SW 1271 (cell line): ENCODE measurements at places on chromosomes 7 and 10.

- no peak for DNase-seq
Observed at GRCh38 chr10:72858067-72858466, 35.5 kb upstream of the OIT3 start.

DNA sequence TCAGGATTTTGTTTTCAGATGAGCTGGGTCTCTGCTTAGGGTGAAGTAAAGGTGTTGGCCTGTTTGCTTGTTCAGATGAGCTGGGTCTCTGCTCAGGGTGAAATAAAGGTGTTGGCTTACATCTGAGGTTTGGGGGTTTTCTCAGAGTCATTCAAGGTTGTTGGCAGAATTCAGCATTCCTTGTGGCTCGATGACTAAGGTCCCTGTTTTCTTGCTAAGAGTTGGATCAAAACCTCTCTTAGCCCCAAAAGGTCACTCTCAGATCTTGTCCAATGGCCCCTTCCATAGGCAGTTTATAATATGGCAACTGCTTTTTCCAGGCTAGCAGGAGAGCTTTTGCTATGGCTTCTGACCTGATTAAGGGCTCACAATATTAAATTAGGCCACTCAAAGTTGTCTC lies 106.6 kb downstream of the ADAM22 start:
- DNase-seq: no peak

- no peak for DNase-seq
Observed at GRCh38 chr7:134599371-134599770, 47.3 kb upstream of the BPGM start.

GRCh38 chr7:44050915-44051560 lies 6.5 kb downstream of the DBNL start:
- no peak for DNase-seq

DNA sequence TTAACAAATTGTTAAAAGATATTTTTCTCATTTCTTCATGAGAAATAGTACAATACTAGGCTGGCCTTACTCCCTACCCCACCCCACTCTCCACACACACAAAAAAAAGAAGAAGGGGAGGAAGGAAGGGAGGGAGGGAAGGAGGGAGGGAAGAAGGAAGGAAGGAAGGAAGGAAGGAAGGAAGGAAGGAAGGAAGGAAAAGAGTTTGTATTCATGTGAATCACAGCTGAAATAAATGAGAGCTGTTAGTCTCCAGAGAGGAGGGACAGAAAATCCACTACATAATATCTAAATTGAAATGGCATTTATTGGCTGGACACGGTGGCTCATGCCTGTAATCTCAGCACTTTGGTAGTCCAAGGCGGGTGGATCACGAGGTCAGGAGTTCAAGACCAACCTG lies 57.8 kb downstream of the SEMA3A start:
- no peak for DNase-seq

DNA sequence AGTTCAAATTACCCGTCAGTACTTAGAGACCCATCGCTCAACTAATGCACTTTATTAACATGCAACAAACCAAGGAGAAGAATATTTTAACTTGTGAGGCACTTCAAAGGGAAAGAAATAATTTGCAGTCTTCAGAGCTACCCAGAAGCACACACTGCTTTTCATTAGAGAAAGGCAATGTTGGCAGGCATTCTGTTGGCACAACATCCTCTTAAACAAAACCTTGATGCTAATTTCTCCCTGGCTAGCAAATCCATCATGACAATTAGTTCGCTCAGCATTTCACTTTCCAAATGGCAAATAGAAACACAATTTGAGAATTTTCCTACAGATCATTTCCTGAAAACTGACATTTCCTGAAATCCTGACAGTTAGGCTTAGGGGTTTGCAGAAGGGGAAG lies 155.6 kb upstream of the FAM13C start:
- DNase-seq: no peak

DNA sequence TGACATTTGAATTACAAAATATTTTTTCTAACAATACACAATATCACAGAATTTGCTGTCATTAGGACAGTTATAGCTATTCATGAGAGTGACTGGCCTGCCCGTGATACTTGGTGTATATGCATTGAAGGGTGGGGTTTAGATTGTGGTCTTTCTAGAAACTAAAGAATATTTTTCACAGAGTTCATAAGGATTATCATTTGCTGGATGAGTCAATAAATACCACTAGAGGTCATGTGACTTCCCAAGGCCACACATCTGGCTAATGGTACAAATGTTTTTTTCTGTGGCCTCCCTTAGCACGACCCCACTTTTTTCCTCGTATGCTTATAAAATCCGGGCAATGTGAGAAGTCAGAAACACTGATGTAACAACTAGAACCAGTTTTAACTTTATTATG lies 5.2 kb downstream of the OPTN start:
- DNase-seq: no peak

GRCh38 chr7:50962962-50963374 lies 180.3 kb upstream of the GRB10 start:
- DNase-seq: peak; percentile 4

- DNase-seq: no peak
Observed at GRCh38 chr10:33421789-33422462, 87.5 kb upstream of the NRP1 start.
